ENCODE measurements at places on chromosomes 12 and 14. TPM values are rescaled to one million over a fixed set of nuclear protein-coding genes. Genes with fewer than 3 reads are reported as not detected.

- no peak for DNase-seq
Measured at GRCh38 chr12:51217133-51217967, 512 bp downstream of the POU6F1 start.

The ZNF839 gene
- total RNA-seq = 10.8 TPM

DNA sequence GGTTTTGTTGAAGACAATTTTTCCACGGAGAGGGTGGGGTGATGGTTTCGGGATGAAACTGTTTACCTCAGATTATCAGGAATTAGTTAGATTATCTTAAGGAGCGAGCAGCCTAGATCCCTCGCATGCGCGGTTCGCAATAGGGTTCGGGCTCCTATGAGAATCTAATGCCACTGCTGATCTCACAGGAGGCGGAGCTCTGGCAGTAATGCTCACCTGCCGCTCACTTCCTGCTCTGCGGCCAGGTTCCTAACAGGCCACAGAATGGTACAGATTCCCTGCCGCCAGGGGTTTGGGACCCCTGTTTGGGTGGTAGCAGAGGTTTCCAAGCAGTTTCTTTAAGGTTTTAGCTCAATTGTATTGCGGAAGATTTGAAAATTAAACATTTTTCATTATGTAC is 439.8 kb upstream of the OR4E1 start:
- no peak for DNase-seq

- no peak for DNase-seq
Measured at GRCh38 chr12:114006482-114007425, 40.6 kb upstream of the RBM19 start.

The HOXC10 gene
- total RNA-seq = 154 TPM

- DNase-seq = no peak
Measured at GRCh38 chr14:80538633-80539375, 327.5 kb upstream of the DIO2 start.

DNA sequence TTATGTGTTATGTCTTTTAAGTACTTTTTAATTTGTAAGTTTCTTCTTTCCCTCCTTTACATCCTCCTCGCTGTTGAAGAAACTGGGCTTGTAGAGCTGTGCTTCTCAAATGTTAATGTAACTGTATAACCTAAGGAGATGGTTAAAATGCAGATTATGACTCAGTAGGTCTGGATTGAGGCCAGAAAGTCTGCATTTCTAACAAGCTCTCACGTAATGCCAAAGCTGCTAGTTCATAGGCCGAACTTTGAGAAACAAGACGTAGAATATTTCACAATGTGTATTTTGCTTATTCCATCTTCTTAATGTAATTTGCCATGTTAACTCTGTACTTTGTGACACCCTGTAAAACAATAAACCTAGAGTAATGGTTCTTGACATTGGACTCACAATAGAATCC is 193.3 kb upstream of the SYT1 start:
- DNase-seq = no peak

DNA sequence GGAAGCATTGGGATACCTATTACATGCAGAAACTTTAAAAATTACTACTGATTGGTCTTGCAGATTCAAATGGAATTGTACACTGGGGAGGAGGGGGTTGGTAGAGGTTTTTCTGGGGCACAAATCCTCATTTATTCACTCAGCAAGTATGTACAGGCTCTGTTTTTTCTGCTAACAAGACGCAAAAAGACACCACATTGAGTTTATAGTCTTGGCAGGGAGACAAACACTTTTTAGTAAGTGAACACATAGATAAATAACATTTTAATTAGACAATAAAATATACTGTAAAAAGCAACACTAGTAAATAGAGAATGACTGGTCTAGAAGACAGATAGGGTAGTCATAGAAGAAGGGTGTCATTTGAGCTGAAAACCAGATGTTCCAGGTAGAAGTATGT is 23.8 kb downstream of the GLIPR1L2 start:
- DNase-seq = no peak

DNA sequence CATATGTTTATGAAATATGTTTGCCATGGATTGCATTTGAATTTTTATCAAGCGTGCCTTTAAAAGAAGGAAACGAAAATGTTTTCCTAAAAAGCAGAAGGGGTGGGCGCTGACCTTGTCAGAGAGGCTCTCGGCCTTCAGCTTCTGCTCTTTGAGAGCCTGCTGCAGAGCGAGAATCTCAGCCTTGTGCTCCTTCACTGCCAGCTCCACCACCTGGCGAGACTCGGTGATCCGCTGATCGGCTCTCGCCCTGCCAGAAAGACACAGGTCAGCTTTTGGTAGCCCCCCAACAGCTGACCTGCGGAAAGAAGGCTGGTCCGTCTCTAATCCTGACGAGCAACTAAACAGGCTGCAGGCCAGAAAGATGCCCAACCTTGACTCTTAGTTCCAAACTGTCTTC is 62.4 kb downstream of the PRKAB1 start:
- no peak for DNase-seq

GRCh38 chr12:1528791-1529190 is 65.6 kb downstream of the FBXL14 start:
- DNase-seq = no peak

The MIP gene
- not detected for total RNA-seq

The KITLG gene
- 7.4 TPM for total RNA-seq

GRCh38 chr14:95541932-95542930 is 7.4 kb downstream of the GLRX5 start:
- no peak for DNase-seq

- DNase-seq = no peak
Measured at GRCh38 chr12:107801150-107801549, 26.6 kb downstream of the ASCL4 start.

GRCh38 chr12:8827551-8828256 is 5.3 kb downstream of the A2ML1 start:
- no peak for DNase-seq

GRCh38 chr12:47591361-47591791 is 114.5 kb downstream of the RPAP3 start:
- DNase-seq = no peak

DNA sequence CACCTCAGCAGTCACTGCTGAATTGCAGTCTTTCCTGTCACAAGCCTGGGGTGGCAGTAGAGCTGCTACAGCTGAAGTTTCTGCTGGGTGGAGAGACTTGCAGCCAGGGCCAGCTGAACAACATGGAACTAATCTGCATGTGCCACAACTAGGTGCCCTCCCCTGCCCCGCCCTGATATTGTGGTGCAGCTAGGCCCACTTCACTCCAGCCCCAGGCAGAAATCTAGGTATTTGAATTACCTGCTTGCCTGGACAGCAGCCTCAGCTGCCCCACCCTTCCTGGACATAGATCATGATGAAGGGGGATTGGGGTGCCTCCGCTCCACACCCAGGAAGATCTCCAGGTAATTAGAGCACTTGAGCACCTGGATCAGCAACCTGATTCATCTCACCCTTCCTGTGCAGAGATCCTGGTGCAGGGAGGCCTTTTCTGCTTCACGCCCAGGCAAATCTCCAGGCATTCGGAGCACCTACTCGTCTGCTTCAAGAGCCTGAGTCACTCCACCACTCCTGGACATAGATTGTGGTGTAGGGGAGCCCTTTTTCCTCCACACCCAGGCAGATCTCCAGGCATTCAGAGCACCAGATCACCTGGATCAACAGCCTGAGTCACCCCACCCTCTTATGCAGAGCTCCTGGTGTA is 477.0 kb downstream of the SOX5 start:
- no peak for DNase-seq
